ENCODE measurements at places on chromosomes 1 and 21.

DNA sequence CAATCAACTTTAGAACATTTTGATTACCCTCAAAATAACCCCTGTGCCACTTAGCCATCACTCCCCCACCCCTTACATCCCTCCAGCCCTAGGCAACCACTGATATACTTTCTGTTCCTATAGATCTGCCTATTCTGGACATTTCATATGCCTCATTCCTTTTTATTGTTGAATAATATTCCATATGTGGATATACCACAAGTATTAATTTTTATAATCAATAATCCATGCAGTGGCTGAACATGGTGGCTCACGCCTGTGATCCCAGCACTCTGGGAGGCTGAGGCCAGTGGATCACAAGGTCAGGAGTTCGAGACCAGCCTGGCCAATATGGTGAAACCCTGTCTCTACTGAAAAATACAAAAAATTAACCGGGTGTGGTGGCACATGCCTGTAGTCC lies 20.1 kb upstream of the MED18 start:
- no peak for DNase-seq

DNA sequence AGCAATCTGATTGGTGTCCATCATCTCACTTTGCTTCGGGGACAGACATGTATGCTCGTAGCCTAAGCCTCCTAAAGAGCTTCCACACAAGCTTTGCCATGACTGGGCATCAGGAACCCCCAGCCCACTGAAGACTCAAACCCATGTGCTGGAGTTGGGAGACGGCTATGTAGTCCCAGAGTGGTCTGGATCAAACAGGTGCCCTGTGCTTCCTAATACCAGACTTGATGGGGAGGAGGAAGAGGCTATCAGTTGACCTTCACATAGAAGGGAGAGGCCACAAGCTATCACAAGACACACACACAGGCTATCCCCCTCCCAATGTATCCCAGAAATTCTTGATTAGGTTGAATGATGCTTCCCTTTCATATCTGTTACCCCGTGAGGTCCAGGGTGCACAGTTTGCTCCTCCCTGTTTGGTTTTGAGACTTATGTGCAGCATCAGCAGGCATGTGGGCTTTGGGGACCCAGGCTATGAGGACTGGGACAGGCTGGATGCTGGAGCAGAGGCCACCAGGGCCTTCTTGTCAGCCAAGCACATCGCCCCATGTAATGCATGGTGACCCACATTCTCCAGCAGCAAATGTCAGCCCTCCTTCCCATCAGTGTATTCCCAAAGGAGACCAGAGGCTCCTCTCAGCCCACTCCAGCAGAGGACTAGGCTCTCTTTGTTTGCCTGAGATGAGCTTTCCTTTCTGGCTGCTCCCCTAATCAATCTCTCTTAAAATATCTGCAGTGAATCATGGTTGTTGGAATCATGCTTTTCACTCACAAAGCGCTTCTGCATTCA lies 159.8 kb downstream of the GRIK3 start:
- DNase-seq, result no peak

DNA sequence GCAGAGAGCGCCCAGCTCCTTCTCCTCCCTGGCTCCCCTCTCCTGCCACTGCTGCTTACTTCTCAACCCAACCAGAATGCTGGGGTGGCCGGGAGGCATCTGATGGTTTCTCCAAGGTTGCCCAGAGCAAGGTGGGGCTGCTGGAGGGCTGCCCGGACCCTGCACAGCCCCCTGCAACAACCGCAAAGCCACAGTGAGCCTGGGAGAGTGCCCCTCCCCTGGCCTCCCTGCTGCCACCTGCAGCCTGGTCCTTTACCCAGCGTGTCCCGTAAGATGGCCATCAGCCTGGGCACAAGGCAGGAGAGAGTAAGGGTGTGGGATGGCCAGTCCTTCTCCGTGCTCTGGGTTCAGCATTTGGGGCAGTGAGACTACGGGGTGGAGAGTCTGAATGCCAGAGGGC lies 17.0 kb downstream of the MX2 start:
- DNase-seq, result no peak

GRCh38 chr1:33397994-33398393 lies 32.9 kb downstream of the PHC2 start:
- DNase-seq, result no peak

All from epithelial cell of proximal tubule (primary cell).